Activated naive CD4-positive, alpha-beta T cell (primary cell): ENCODE measurements at places on chromosomes 12 and 14.

DNA sequence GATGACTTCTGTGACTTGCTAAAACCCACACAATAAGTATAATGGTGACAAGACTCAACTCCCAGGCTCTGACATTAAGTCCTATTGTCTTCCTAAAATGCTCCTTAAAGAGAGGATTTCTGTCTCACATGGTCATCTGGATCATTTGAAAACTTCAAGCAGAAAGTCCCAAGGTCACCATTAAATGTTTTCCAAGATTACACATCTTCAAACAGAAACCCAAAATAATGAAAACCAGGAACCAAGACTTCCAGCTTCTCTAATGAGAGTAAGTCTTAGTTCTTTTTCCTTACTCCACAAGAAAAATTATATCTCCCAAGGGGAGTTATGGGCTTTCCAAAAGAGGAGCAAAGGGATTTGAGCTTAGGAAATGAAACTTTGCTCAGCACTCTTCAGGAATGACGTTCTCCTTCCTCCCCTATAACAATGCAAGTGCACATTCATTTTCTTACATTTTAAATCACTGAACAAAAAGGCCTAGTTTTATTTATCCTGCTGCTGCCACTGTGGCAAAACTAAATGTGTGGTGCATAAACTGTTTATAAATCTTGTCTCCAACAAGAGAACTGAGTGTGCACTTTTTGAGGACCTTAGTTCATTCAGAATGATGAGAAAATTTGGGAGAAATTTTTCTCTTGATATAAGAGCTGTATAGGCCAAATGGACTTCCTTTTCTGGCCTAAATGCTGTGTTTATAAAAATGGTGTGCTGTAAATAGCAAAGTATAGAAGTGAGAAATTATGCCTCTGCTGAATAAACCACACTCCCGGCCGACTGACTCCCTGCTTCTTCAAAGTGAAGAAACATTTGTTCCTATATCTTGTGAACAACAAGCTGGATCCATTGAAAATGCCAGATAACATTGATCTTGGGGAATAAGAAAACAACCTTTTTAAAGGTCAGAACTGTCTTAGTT, 148.4 kb upstream of the PLEKHG7 start:
- DNase-seq = no peak

- no peak for DNase-seq
Measured at GRCh38 chr12:33304176-33304575, 135.4 kb downstream of the SYT10 start.

- DNase-seq = no peak
Measured at GRCh38 chr14:61225344-61225743, 55.8 kb downstream of the TMEM30B start.

- DNase-seq = no peak
Measured at GRCh38 chr12:90129366-90130030, 420.9 kb upstream of the ATP2B1 start.

GRCh38 chr12:6752167-6752920, 597 bp downstream of the MLF2 start:
- DNase-seq = no peak

- no peak for DNase-seq
Measured at GRCh38 chr14:33762161-33762851, 188.6 kb downstream of the EGLN3 start.

- DNase-seq = no peak
Measured at GRCh38 chr14:54207075-54207474, 189.7 kb upstream of the CDKN3 start.

DNA sequence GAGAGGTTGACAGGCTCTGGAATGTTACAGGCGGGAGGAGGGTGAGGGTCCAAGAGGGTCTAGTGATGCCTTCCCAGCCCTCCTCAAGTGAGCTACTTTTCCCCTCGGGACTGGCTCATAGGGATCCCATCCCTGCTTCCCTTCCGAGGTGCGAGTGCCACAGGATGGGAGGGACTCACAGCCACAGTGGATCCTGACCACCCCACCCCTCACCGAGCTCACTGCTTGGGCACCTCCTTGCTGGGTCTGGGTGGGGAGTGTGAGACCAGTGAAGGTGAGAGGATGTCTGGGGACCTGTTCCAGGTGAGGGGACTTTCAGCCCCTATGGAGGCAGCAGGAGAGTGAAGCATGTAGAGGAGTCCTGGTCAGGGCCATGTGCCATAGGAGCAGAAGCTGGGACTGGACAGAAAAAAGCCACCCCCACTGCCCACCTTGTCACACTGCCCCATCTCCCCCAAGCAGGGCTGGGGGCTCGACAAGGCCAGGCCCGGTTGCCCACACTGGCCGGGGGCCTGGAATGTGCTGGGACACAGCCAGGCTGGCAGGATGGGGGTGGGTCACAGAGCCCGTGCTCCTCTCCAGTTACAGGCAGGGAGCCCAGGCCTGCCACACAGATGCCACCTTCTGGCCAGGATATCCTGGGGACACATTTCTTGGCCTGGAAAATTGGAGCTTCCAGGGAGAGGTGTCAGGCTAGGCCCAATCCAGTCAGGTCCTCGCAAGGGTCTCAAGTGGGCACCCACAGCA, 1.7 kb upstream of the TNS2 start:
- DNase-seq = no peak

DNA sequence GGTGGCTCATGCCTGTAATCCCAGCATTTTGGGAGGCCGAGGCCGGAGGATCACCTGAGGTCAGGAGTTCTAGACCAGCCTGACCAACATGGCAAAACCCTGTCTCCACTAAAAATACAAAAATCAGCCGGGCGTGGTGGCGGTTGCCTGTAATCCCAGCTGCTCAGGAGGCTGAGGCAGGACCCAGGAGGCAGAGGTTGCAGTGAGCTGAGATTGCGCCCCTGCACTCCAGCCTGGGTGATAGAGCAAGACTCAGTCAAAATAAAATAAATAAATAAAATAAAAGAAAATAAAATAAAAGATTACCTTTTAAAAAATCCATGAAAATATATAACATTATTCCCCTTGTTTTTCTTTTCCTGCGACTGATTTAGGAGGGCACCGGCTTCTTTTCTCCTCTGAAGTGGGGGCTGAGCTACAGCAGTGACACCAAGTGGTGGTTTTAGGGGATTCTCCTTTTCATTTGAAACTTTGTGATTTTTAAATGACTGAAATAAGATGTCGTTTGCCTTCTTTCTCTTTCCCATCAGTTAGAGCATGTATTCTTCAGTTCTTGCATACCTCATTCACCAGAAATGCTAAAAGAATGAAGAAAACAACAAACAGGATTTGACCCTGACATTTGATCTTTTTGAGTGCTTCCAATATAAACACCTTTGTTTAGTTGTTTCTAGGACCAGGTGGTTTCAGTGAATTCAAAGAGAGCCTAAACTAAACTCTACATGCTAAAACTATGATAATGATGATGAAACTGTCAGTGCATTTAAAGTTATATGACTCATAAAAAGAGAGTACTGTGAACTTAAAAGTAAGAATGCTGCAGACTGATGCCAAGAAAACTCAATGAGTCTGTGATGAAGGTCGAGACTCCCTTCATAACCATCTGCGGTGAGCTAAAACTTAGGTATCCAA, 22.6 kb upstream of the PKP2 start:
- DNase-seq = no peak

DNA sequence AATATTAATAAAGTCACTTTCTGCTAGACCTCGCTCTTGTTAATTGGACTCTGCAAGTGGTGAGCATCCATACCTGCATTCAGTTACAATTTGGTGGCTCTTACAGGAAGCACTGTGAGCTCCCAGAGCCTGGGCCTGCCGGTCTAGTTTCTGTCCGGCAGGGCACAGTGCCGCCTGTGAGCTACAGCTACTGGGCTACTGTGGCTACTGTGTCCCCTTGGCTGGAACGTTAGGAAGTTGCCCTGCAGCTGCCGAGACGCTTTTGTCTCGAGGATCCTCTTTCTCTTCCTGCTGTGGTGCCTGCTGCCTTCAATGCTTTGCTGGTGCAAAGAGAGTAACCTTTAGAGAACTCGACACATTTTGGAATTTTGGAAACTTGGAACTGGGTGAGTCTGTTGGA, 44.6 kb upstream of the PTGDR start:
- DNase-seq = no peak

GRCh38 chr12:1882850-1883470, 35.5 kb downstream of the CACNA2D4 start:
- no peak for DNase-seq

GRCh38 chr14:56005191-56006053, 112.8 kb upstream of the PELI2 start:
- no peak for DNase-seq

DNA sequence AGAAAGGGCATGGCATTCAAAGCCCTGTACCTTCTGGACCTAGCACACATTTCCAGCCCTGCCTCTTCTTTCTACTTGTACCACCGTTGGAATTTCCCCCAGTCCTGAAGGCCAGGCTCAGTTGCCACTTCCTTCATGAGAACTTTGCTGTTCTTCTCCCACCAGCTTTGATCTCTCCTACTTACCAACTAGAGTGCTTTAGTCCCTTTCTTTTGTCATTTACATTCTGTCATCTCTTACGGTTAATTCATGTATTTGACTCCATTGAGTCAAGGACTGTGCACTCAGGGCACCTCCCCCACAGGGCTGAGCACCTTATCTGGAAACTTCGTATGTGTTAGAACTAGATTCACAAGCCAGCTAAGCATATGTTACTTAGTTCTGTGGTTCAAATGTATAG, 26.3 kb downstream of the BICDL1 start:
- peak; percentile 17 for DNase-seq

DNA sequence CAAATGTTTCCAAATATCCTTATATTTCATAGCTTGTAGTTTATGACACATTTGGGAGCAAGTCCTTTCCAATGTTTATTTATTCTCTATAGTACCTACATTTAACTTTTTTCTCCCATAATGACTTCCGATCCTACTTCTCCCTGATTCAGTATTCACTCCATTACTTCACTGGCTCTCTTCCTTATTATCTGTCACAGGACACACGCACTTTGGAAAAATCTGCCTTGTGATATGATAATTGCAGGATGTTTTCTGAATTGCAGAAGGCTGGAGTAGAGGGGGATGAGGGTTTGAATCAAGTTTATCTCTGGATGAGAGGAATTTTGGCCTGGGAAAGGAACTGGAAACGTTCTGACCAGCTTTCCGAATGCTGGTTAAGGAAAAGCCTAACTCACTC, 75.0 kb downstream of the HMGA2 start:
- no peak for DNase-seq

GRCh38 chr12:110012137-110012536, 12.9 kb downstream of the ANKRD13A start:
- DNase-seq = no peak

DNA sequence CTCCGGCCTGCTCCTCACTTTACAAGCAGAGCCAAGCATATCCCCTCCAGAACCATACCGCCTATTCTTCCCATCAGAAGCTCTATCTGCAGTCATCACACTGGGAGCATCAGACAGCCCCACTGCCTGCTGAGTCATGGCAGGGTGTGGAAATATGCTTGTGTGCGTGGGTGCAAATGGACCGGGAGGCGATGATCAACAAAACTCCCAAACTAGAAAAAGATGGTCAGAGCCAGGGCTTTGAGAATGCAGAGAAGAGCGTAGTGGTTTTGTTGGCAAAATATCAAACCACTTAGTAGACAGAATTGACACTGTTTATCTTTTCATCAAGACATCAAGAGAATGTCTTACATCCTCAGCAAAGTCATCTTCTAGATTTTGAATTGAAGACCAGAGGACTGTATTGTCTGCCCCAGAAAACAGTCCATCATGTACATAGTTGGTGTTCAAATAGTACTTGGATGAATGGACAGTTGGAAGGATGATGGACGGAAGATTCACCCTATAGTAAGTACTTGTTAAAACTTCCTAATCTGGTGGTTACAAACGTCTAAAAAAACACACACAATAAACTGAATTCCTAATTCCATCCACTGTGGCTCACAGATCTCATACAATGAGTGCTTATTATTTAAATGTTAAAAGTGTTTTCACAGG, 54.9 kb downstream of the VWF start:
- no peak for DNase-seq

GRCh38 chr14:23933742-23934128, 19.8 kb upstream of the DHRS4 start:
- no peak for DNase-seq

- DNase-seq = no peak
Measured at GRCh38 chr12:54563787-54564186, 14.4 kb downstream of the PDE1B start.

DNA sequence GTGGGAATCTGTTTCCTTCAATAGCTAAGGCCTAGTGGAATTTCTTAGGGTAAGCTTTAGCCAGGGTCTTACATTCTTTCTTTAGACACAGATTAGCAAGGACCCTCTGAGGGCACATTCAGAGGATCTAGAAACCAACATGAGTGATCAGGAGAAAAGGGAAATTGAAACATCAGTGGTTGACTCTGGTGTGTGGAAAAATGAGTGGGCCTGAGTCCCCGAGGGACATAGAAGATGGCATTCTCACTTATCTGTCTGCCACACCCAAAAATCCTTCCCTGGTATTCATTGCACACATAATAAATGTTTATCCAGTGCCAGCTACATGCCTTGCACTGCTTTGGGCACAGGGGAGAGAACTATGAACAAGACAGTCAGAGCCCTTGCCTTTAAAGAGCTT, 82.9 kb downstream of the SSPN start:
- no peak for DNase-seq

- DNase-seq = no peak
Measured at GRCh38 chr14:70971560-70971959, 64.3 kb downstream of the PCNX1 start.

- DNase-seq = no peak
Measured at GRCh38 chr14:24133735-24134134, 2.3 kb upstream of the PSME1 start.

- DNase-seq = no peak
Measured at GRCh38 chr14:61505815-61506809, 184.7 kb downstream of the PRKCH start.

- no peak for DNase-seq
Measured at GRCh38 chr14:50763382-50764007, 67.5 kb downstream of the NIN start.

GRCh38 chr12:86698641-86698980, 442.4 kb upstream of the MGAT4C start:
- DNase-seq = no peak

- DNase-seq = no peak
Measured at GRCh38 chr12:107912421-107913004, 138.0 kb downstream of the ASCL4 start.

DNA sequence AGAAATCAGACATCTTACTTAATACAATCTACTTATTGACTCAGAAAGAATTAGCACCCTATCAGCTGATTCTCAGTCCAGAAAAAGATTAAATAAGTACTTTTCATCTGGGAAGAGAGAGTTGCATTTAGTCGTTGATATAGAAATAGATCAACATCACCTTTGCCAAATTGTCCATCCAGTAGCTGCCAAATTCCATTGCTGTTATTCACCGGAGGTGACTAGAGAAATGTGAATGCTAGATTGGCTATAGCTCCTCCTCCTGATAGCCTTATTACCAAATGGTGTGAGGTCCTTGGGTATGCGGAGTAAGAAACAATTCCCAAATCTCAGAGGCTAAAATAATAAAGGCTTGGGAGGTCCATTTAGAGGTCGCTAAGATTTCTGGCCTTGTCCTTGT, 723.3 kb upstream of the FLRT2 start:
- DNase-seq = no peak

GRCh38 chr12:128771681-128772080, 52.1 kb downstream of the SLC15A4 start:
- no peak for DNase-seq

GRCh38 chr14:96938946-96939345, 141.8 kb downstream of the VRK1 start:
- DNase-seq = no peak
